HFF-Myc (cell line): ENCODE measurements at places on chromosomes 6 and 20.
A peak's percentile ranks its signal among the peaks of the same experiment; 100 is the strongest.

DNA sequence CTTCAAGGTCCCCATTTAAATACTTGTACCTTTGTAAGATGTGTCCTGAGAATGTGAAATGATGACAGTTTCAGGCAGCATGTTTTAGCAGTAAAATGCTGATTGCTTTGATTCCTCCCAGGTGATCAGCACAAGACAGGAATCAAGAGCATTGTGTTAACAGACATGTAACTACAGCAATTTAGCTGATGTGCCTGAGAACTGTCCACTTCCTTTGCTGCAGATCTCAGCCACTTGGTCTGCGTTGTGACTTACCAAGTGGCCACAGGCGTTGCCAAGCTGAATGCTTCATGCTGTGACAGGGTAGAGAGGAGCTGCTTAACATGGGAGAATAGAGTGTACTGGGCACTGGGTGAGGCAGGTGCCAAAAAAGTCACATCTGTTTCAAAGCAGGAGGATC is 767.0 kb upstream of the POU3F2 start:
- no peak for DNase-seq

DNA sequence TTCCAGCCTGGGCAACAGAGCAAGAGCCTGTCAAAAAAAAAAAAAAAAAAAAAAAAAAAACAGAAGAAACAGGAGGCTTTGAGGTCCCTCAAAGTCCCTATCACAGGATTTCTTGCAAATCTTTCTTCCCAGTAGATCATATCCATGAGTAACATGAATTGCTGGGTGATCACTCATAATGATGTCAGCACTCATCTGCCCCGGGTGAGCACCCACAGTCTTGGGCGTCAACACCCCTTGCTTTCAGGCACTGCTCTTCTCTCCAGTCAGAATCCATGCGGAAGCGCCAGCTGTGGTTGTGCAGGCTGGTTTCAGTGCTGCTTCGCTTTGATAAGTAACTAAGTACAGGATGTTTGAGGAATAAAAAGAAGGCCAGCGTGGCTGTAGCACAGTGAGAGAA is 40.2 kb upstream of the INSM1 start:
- no peak for DNase-seq

DNA sequence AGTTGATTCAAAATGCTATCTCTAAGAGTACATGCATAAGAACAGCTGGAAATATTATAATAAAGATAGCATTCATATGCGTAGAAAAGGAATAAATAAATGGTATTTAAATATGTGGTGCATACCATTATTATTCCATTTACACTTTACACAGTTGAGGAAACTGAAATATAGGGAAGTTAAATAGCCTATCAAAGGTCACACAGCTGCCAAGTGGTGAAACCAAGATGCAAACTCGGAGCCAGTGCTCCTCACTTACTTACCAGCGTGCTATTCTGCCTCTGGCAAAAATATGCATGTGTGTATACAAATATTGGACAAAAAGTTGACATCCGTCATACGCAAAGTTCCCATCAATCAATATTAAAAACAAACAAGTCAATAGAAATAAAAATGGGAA is 22.3 kb upstream of the ANKEF1 start:
- no peak for DNase-seq

GRCh38 chr6:160929361-160929760 is 62.2 kb upstream of the MAP3K4 start:
- DNase-seq: no peak

DNA sequence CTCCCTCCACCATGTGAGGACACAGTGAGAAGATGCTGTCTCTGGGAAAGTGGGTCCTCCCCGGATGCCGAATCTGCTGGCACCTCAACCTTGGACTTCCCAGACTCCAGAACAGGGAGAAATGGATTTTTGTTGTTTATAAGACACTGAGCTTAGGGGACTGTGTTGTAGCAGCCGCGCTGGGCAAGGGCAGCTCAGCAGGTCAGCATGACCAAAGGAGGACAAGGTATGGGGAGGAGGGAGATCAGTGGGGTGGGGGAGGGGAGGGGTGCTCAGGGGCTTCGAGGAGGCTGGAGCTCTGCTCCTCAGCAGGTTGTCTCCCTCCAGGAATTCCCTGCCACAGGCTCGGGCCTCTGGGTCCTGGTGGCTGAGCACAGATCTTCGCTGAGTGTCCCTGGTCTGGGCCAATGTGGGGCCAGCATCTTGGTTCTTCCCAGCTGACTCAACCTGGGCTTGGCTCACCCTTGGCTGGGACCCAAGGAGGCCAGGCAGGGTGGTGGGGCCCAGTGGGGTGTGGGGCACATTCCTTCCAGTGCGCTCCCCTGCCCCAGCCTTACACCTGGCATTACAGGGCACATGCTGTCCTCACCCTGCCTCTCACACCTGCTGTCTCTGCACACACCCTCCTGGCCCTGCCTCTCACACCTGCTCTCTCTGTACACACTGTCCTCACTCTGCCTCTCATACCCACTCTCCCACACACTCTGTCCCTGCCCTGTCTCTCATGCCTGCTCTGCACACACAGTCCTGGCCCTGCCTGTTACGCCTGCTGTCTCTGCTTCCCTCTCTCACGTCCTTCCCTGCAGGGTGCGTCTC is 107.3 kb downstream of the SYCP2 start:
- DNase-seq: no peak

- no peak for DNase-seq
Observed at GRCh38 chr6:100845676-100846075, 35.5 kb downstream of the ASCC3 start.

- no peak for DNase-seq
Observed at GRCh38 chr6:108145639-108146038, 20.2 kb upstream of the NR2E1 start.

GRCh38 chr6:150334790-150335783 is 33.7 kb upstream of the IYD start:
- DNase-seq: peak; percentile 46

- DNase-seq: no peak
Observed at GRCh38 chr20:57076951-57077350, 189.5 kb downstream of the BMP7 start.

DNA sequence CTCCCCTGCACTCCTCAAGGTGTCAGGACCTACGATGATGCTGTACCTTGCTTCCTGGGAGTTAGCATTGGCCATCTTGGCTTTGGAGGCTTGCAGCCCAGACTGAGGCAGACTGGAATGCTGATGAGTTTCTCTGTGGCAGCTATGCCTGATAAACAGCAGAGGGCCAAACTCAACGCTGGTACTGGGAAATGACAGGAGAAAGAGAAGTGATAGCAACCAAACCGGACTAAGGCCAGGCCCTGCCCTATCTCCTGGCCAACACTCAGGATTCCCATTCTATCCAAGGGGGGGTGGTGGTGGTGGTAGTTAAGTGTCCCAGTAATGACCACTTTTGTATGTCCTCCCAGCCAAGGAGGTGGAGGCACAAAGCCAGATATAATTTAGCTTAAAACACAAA is 90.0 kb upstream of the DTNBP1 start:
- no peak for DNase-seq

GRCh38 chr6:15608396-15608795 is 54.4 kb downstream of the DTNBP1 start:
- peak; percentile 68 for DNase-seq

- DNase-seq: no peak
Observed at GRCh38 chr6:33808641-33809180, 4.9 kb upstream of the MLN start.

- DNase-seq: no peak
Observed at GRCh38 chr6:167748458-167749379, 78.0 kb upstream of the AFDN start.

DNA sequence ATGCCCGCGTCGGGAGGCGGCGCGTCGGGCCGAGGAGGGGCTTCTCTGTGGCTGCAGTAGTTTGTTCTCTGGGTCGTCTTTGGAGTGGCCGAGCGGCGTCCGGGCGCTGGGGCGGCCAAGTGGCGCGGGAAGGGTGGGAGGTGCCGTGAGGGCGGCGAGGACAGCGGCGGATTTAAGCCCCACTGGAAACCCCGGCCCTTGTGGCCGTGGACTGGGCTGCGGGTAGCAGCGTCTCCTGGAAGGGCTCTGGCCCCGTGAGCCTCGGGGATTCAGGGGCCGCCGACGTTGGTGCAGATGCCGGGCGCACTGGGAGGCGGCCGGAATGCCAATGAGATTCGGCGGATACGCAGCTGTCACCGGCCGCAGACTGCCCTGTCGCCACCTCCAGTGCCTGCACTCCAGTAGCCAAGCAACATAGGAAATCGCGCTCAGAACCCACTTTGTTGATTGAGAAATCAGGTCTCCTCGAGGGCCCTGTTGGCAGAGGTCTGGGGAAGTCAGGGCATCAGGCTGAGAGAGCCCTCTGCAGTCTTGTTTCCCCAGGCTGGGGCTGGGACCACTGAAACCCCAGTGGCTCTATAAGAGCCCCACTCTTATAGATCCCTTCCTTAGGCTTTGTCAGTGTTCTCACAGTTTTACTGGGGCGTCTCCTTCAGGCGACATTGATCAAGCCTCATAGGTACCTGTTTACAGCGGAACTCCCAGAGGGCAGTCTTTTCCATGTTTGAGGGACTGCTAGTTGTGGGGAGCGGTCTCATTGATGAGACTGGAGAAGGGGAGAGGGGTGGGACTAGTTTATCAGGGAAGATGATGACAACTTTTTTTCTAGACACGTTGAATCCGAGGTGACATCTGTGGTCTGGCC is 642 bp downstream of the GZF1 start:
- DNase-seq: no peak

- no peak for DNase-seq
Observed at GRCh38 chr6:139648430-139649000, 274.1 kb upstream of the CITED2 start.

DNA sequence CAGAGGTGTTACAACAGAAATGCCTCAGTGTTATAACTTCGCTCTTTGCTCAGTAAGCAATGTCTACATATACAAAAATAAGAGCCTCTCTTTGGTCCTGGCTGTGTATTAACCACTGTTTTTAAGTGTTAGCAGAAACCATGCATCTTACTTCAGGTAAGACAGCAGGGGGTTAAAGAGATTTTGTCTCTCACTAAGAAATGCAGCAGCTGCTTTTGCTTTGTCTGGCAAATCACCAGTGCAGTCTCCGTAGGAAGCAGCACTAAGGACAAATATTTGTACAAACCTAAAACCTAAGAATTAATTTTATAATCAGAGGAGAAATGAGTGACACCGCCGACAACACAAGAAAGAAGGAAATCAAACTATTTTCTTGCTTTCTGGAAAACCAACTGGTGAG is 758 bp downstream of the SMIM28 start:
- DNase-seq: no peak

- peak; percentile 17 for DNase-seq
Observed at GRCh38 chr6:150380256-150380655, 11.4 kb downstream of the IYD start.

DNA sequence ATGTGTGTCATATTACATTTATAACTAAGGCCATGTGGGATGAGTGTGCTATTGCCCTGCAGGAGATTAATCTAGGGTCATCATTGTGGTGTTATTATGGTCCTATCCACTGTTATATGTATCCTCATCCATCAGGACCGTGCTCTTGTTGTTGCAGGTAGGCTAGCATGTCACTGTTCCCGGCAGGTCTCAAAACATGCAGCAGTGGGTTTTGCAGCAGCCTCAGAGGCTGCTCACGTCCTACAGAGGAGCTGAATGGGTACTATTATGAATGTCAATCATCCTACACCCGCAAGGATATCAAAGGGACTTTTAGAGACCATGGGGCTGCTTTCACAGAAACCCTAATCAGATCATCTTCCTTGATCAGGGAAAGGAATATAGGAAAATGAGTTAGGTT is 318.2 kb downstream of the SAMD5 start:
- no peak for DNase-seq

- no peak for DNase-seq
Observed at GRCh38 chr6:111880181-111880888, 7.1 kb upstream of the FYN start.

GRCh38 chr6:56816370-56816769 is 138.5 kb upstream of the BEND6 start:
- DNase-seq: no peak

GRCh38 chr20:17177341-17177740 is 49.5 kb upstream of the PCSK2 start:
- DNase-seq: no peak

DNA sequence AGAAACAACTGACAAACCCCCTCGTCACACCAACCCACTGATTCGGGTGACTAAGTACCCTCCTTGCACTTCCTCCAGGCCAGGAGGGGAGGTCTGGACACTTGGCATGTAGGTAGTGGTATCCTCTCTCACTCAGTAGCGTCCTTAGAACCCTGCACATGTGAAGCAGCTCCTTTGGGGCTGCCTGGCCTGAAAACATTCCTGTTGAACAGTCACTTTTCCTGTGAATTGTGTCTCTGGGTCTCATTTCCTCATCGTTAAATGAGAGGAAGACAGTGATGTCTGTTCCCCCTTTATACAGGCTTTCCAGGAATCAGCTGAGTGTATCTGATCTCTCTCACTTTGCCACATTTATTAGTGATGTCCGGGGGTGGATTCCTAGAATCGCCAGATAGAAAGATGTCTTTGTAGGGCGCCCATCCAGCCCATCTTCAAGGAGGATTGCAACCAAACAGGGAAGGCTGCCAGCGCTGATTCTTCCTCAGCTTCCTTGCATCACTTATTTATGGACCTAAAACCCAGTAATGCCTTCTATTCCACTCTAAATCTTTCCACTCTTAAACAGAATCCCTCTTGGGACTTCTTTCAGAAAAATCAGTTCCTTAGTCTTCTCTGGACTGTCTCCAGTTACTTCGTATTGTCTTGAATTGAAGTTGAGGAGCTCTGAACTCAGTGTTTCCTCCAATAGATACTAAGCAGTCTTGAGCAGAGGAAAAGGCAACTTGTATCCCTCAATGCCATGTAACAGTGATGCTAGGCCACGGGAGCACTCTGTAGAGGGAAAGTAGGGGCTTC is 9.4 kb upstream of the POPDC3 start:
- DNase-seq: no peak

- DNase-seq: no peak
Observed at GRCh38 chr6:138031850-138032249, 75.4 kb downstream of the PERP start.

- DNase-seq: no peak
Observed at GRCh38 chr20:38092260-38092857, 58.8 kb downstream of the RPRD1B start.

DNA sequence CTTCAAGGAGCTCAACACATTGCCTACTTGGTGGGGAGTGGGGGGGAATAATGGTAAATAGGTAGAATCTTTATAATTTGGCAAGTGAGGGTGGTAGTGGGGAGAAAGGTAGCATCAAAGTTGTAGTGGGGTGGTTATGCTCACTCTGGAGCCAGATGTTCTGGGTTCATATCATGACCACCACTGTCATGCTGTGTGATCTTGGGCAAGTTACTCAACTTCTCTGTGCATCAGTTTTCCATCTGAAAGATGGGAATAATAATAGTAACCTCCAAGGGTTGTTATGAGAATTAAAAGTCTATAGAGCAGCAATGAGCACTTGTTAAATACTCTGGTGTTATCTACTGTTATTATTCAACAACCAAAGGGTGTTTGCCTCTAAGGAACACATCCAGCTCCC is 22.0 kb upstream of the PREX1 start:
- DNase-seq: no peak
